GM12892 (cell line): ENCODE measurements at places on chromosomes 16 and 17.

GRCh38 chr17:12085076-12085949 lies 64.6 kb downstream of the MAP2K4 start:
- DNase-seq: no peak

DNA sequence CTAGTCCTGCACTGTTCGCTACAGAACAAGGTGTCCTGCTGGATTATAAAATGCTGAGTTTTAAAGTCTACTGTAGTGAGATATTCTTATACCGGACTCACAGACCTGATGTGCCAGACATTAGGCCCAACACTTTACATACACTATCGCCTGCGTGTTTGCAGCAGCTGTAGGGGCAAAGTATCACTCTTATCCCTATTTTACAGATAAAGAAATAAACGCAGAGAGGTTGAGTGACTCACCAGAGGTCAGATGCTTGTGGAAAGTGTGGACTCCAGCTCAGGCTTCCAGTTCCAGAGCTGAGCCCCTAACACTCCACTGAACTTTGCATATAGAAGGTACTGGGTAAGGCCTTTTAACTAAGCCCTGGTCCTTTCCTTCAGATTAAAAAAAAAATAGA lies 47.4 kb downstream of the PLXDC1 start:
- DNase-seq: no peak

DNA sequence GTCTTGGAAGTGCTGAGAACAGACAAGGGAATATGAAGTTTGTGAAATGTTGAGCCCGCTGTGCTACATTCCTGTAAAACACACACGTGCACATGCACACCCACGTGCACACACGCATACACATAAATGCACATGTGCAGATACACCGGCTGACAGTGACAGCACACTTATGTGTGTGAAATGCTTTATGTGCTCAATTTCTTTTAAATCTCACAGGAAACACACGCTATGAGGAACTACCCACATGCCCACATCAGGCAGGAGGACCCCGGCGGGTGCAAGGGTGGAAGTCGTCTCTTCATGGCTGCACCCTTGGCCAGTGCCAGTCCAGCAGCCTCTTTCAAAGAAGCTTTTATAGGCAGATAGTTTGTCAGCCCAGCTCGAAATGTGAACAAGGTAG lies 561 bp upstream of the WFDC1 start:
- no peak for DNase-seq

DNA sequence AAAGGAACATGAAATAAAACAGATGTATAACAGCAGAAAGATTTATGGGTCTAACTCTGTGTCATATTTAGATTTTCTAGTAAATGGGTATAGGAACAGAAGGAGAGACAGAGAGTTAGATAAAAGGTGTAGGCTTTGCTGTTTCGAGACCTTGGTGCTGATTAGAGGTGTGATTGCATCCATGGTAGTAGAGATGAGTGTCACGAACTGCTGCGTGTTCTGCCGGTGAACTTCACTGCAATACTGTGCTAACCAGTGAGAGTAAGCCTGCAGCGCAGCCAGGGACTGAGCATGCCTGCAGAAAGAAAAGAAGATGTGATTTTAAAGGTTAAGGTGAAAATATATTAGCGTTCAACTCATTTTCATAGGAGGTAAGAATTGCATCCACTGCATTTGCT lies 53.7 kb upstream of the GSG1L start:
- DNase-seq: no peak

DNA sequence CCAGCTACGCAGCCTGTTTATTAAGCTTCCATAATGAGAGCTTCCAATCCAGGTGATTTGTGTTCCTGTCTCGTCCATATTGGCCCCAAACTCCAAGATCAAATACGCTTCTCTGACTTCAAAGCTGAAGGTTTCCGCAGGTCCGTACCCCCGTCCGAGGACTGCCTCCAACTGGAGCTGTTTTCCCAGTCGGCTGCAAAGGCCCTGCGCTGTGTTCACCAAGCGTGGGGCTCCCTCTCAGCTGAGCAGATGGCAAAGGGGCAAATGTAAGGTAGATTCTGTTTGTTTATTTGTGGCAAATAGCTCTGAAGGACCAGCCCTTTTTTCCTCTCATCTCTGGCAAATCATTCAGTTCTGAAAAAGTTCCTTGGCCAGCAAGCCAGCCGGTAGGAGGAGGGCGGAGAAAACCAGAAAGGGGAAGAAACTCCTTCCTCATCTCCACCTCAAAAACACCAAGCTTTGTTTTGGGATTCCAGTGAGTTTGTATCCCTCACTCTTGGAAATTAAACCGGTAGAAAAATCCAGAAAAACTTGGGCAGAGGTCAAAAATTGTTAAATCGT lies 35.2 kb downstream of the NXN start:
- no peak for DNase-seq

- no peak for DNase-seq
Measured at GRCh38 chr17:42590886-42591285, 13.4 kb upstream of the PSMC3IP start.

- DNase-seq: no peak
Measured at GRCh38 chr17:7435676-7436555, 681 bp downstream of the TMEM102 start.

- no peak for DNase-seq
Measured at GRCh38 chr17:65975878-65976277, 216.1 kb downstream of the CEP112 start.

- DNase-seq: no peak
Measured at GRCh38 chr16:12157517-12158093, 181.1 kb downstream of the SNX29 start.

GRCh38 chr16:12547608-12547922 lies 256.1 kb downstream of the CPPED1 start:
- no peak for DNase-seq

DNA sequence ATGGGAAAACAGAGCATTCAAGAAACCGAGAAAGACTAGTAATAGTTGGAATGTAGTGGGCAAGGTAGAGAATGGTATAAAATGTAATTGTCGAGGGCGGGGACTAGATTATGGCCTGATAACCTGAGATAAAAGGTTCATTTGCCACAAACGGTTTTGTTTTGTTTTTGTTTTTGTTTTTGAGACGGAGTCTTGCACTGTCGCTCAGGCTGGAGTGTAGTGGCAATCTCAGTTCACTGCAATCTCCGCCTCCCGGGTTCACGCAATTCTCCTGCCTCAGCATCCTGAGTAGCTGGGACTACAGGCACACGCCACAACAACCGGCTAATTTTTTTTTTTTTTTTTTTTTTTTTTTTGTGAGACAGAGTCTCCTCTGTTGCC lies 1.4 kb downstream of the NEK8 start:
- no peak for DNase-seq

- no peak for DNase-seq
Measured at GRCh38 chr17:1766382-1767135, 4.7 kb downstream of the SERPINF1 start.

- DNase-seq: no peak
Measured at GRCh38 chr16:1119766-1120576, 23.9 kb upstream of the C1QTNF8 start.

- DNase-seq: no peak
Measured at GRCh38 chr17:80244871-80245509, 15.7 kb upstream of the RNF213 start.

DNA sequence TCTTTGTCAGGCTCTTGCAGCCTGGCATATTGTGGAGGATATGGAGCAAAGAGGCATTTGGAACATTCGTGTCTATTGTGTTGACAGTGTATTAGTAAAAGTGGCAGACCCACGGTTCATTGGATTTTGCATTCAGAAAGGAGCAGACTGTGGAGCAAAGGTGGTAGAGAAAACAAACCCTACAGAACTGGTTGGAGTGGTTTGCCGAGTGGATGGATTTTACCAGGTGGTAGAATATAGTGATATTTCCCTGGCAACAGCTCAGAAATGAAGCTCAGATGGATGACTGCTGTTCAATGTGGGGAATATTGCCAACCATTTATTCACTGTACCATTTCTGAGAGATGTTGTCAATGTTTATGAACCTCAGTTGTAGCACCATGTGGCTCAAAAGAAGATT lies 44.5 kb downstream of the EFCAB13 start:
- no peak for DNase-seq

DNA sequence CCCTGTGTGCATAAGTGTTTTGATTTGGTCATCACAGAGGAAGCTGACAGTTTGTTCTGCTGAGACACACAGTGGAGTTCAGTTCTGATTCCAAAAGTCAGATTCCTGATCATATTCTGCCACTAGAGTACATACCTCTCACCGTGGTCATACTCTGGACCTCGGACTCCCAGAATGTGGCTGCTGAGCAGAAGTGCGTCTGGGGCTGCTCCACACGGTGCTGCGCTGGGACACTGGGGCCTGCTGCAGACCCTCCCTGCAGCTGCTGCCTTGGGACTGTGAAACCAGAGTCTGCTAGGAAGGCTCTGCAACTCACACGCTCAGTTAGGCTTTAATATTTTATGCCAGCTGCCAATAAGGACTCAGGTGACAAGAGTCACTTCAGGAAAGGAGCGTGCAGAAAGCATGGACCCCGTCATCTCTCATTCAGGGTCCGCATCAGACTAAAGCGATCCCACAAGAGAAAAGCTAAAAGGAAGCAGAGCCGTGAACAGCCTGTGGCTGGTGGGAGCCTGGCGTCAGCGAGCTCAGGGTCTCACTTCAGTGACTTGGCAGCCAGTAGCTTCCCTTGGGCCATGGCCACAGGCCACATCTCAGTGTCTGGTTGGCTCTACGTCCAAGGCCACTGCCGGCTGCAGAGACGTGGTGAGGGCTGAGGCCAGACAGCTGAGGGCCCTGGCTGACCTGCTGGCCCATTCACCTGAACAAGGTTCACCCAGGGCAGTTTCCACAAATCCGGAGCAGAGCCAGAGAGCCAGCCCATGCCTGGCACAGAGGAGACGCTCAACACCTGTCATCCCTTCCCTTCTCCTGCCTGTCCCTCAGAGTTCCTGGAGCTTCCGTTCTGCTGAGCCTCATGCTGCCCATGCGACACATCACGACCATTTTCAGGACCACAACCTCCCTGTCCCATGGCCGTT lies 24.7 kb upstream of the KIFC3 start:
- no peak for DNase-seq

DNA sequence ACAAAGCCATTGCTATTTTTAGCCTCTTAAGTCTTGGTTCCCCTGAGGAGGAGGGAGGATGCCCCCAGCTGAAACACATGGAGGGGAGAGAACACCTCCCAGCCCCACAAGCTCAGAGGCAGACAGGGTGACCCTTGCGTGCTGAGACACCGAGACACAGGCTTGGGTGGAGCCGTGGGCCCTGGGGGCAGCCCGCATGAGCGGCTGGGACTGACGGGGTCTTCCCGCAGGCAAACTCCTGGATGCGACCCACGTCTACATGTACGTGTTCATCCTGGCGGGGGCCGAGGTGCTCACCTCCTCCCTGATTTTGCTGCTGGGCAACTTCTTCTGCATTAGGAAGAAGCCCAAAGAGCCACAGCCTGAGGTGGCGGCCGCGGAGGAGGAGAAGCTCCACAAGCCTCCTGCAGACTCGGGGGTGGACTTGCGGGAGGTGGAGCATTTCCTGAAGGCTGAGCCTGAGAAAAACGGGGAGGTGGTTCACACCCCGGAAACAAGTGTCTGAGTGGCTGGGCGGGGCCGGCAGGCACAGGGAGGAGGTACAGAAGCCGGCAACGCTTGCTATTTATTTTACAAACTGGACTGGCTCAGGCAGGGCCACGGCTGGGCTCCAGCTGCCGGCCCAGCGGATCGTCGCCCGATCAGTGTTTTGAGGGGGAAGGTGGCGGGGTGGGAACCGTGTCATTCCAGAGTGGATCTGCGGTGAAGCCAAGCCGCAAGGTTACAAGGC lies 9.8 kb downstream of the SLC16A3 start:
- no peak for DNase-seq

- DNase-seq: peak; percentile 76
Measured at GRCh38 chr16:85570735-85571562, 42.2 kb upstream of the GSE1 start.

- DNase-seq: peak; percentile 55
Measured at GRCh38 chr16:4664538-4665418, 28.6 kb upstream of the NUDT16L1 start.

GRCh38 chr17:45248132-45248957 lies 13.5 kb downstream of the SPATA32 start:
- DNase-seq: peak; percentile 95

DNA sequence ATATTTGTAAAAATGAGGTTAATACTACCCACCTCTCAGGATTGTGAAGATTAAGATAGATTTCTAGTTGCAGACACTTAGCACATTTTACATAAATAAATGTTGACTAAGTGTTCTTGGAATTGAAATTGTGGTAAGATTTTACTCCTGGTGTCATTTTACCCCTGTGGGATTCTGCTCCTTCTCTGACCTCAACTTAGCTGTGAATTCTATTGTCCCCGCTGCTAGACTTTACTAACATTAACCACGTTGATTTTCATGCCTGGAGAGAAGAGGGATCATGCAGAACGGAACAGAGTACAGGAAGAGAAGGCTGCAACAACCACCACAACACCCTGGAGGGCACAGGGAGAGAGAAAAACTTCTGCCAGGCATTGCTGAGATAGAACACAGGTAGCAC lies 2.1 kb upstream of the TOM1L1 start:
- DNase-seq: no peak

DNA sequence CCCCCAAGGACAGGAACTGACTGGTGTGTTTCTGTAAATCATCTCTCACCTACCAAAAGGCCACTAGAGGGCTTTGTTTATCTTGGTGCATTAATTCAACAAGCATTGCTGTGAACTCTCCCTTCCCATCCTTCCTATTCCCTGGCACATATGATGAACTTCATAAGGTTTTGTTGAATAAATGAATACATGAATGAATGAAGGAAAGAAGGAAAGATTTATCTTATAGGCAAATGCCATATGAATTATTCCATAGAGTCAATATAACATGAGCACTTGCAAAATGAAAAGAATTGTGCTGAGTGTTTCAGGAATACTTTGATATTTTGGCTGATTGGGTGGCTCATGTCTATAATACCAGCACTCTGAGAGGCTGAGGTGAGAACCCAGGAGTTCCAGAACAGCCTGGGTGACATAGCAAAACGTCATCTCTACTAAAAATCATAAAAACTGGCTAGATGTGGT lies 4.3 kb downstream of the SPDYE4 start:
- DNase-seq: no peak

- DNase-seq: no peak
Measured at GRCh38 chr17:32780721-32781120, 96.2 kb downstream of the MYO1D start.

GRCh38 chr16:77408607-77409006 lies 26.2 kb downstream of the ADAMTS18 start:
- DNase-seq: no peak

DNA sequence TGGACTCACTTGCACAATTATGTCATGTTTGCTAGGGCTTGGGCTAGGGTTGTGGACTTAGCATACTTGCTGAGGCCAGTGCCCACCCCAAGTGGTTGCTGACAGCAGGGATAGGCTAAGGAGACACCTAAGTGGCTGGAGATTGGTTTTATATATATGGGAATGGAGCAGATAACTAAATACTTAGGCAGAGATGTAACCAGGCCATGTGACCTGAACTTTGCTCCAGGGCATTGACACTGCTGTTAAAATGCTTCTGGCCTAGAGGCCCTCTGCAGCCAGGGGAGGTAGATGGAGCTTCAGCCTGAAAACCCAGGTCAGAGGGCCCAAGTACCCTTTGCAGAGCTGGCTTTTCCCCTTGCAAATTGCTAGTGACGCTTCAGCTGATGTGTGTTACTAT lies 1.4 kb upstream of the ITGB3 start:
- DNase-seq: no peak

- DNase-seq: no peak
Measured at GRCh38 chr16:82638095-82638798, 11.5 kb downstream of the CDH13 start.

GRCh38 chr17:57879437-57880085 lies 29.7 kb upstream of the MRPS23 start:
- DNase-seq: no peak
